Upper lobe of left lung (tissue), 6 donors: ENCODE measurements at places on chromosomes 11 and 22. TPM values are rescaled to one million over a fixed set of nuclear protein-coding genes. Genes with fewer than 3 reads are reported as not detected.

GRCh38 chr22:19630614-19631013 is 83.7 kb upstream of the SEPTIN5 start:
- no peak overlapping the region for H3K4me3 ChIP-seq
- no peaks in the 10 kb centered on the region for H3K27me3 ChIP-seq
- no peaks in the 10 kb centered on the region for H3K4me1 ChIP-seq

- H3K27me3 ChIP-seq, result no peaks in the 10 kb centered on the region
- no peak for DNase-seq
- peaks cover 22% of the 10 kb centered on the region for H3K36me3 ChIP-seq
- H3K4me3 ChIP-seq, result peak overlapping the region; percentile 75
- peaks cover 22% of the 10 kb centered on the region for H3K4me1 ChIP-seq
Measured at GRCh38 chr22:36480941-36481392, 473 bp downstream of the TXN2 start.

- H3K4me1 ChIP-seq, result no peaks in the 10 kb centered on the region
- no peak overlapping the region for H3K4me3 ChIP-seq
- no peak for DNase-seq
- H3K27me3 ChIP-seq, result no peaks in the 10 kb centered on the region
- peaks cover 29% of the 10 kb centered on the region for H3K36me3 ChIP-seq
Measured at GRCh38 chr11:119041821-119042514, 11.3 kb upstream of the SLC37A4 start.

DNA sequence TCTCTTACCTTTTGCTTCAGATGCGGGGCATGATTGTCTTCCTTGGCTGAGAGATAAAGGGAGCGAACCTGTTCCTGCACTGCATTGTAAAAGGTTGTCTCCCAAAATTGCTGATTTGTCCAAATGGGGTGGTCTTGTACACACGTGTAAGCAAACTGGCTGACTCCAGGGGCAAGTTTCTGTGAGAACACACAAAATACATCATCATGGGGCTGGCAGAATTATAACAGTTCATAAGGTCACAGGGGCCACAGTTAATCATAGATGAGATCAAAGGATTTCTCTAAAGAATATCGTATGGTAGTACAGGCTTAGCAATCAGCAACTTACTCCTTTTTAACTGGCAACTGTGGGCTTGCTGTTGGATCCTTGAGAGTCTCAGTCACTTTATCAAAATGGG is 194.3 kb downstream of the SWAP70 start:
- H3K4me3 ChIP-seq, result no peak overlapping the region
- DNase-seq, result no peak
- H3K27ac ChIP-seq, result no peak overlapping the region
- H3K27me3 ChIP-seq, result no peaks in the 10 kb centered on the region

- no peak for DNase-seq
- H3K4me3 ChIP-seq, result no peak overlapping the region
- no peak overlapping the region for H3K27ac ChIP-seq
- no peaks in the 10 kb centered on the region for H3K36me3 ChIP-seq
- H3K27me3 ChIP-seq, result no peaks in the 10 kb centered on the region
Measured at GRCh38 chr11:116244889-116245288, 527.9 kb downstream of the BUD13 start.

The ST14 gene
- 49.2 TPM for total RNA-seq

The OR2D2 gene
- not detected for total RNA-seq

The CRYBB3 gene
- total RNA-seq, result not detected
